ENCODE measurements at places on chromosomes 6 and 20.

- no peak for DNase-seq
These were observed 2.7 kb downstream of the KCNK16 start for GRCh38 chr6:39319621-39320362.

- DNase-seq: no peak
These were observed 7.6 kb downstream of the DHX16 start for GRCh38 chr6:30664994-30665767.

DNA sequence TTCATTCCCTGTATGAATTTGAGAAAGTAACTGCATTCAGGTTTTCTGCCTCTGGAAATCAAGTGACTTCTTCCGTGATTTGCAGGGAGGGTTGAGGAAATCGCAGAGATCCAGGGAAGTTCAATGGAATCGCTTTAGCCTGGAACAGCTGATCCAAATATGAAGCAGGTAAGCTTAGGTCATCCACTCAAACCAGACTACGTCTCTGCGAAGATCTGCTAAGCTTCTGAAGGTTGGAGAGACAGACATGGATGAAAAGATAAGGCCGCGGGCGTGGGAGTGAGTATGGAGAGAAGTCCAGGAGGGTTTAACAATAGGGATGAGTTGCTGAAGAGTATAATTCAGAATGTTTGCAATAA, 34.2 kb upstream of the BTN3A2 start:
- DNase-seq: no peak

DNA sequence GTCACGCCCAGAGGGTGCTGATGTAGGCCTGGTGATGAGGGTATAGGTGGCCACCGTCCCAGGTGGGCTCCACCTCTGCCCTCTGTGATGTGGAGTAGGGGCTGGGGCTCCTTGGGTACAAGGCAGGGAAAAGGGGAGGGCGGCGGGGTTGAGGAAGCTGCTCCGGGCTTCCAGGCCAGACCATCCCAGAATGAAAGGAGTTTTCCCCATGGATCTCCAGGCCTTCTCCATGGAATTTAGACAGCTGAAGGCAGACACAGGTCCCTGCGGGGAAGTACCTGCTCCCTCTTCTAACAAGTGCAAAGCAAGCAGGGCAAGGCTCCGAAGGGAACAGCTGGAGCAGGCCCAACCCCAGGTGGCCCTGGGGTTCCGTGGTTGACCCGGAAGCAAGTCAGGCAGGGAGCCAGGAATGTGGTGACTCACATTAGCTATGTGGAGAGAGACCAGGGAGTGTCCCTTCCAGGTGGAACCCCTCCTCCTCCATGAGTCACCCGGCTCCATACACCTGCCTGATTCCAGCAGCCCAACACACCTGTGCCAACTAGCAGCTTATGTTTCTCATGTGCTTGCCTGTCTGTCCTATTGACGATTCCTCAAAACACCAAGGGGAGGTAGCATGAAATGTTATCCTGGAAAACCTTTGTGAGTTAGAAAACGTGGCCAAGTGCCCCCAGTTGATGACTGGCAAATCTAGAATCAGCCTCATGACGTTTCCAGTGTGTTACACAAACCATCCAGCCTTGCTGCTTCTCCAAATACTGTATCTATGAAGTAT, 59.7 kb upstream of the SNX9 start:
- no peak for DNase-seq

DNA sequence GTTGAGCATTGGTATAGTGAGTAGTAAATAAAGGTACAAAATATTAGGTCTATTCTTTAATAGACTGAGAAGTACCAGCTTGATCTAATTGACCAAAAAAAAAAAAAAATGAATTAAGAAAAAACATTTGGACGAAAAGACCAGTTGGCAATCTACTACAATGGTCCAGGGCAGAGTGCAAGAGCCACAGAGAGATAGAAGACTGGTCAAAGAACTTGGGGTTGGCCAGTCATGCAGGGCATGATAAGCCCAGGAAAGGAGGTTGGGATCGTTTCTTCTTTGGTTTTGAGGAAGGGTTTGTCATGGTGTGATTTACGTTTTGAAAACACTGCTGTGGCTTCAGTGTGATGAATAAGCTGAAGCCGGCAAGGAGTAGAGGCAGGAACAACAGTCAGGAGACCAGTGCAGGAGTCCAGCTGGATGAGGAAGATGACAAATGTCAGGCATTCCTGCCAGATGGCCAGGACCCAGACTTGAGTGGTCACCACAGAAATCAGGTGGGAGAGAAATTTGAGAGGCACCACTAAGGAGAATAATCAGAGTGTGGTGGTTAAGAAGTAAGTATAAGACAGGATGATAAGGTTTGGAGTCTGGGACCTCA, 14.0 kb downstream of the SMLR1 start:
- no peak for DNase-seq

GRCh38 chr6:163583558-163583957, 169.0 kb downstream of the QKI start:
- no peak for DNase-seq

DNA sequence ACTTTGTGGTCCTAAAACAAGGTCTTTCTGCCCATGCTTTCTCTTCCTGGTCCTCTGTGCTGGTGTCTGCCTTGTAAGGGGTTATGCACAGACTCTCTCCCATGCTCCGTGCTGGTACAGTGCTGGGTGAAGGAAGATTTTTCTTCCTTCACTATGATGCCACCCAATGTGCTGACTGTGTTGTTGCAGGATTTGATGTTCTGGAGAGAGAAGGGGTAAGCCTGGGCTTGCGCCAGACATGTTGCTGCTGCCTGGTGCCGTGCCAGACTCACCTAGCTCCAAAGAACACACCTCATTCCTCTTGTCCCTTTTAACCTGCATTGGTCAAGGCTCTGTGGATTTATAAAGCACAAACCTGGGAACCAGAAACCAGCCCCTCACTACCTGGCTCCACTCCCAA, 28.4 kb upstream of the ARMH2 start:
- DNase-seq: no peak

GRCh38 chr20:8658103-8658502, 410.8 kb upstream of the PLCB4 start:
- DNase-seq: no peak

Data from HEK293T (cell line).